Epithelial cell of esophagus (primary cell): ENCODE measurements at places on chromosomes 7 and 10.

DNA sequence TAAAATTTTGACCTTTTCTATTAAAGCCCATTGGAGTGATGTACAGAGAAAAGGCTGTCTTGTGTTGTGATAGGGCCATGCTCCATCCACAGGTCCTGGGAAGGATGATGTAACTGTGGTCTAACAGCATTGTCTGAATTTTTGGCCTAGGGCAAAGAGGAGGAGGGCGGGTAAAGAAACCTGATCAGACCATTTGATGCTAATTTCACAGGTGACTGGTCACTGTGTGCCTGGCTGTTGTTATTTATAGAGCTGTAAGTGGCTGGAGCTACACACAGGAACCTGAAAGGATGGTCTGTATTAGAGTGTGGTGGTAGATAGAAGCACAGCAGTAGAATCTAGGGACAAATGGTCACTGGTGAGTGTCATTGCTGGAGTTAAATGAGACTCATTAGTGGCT is 182.1 kb downstream of the AUTS2 start:
- DNase-seq = no peak

- DNase-seq = peak; percentile 62
These were observed 1138.5 kb upstream of the PHF14 start for GRCh38 chr7:9835199-9835598.

DNA sequence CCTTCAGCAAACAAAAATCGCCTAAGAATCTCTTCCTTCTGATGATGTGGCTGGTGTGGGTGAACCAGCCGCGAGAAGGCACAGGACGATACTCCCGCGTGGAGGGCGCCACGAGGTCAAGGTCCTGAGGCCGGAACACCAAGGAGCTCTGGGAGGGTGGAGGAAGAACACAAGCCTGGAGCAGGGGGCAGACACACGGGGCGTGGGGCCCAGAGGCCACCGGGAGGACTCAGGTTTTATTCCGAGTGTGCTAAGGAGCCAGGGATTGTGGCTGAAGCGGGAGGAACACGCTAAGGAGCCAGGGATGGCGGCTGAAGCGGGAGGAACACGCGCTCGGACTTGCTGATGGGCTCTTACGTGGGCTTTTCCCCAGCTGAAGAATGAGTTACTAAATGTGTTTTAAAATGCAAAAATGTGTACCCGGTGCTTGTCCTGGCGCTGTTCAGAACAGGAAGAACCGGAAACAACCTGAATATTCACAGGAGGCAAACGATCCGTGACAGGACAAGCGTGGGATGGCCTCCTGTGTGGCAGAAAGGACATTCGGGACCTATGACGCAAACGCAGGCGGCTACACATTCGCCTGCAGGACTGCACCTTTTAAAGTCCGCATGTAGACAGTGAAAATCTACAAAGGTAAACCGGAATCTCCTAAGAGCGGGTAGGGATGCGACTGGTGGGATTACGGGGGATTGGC is 64.0 kb downstream of the MAD1L1 start:
- DNase-seq = peak; percentile 26

GRCh38 chr7:43110791-43111535 is 1.5 kb upstream of the HECW1 start:
- DNase-seq = no peak

GRCh38 chr7:139784648-139785047 is 6.8 kb upstream of the HIPK2 start:
- peak; percentile 81 for DNase-seq

GRCh38 chr7:7766671-7767070 is 48.3 kb upstream of the RPA3 start:
- no peak for DNase-seq

DNA sequence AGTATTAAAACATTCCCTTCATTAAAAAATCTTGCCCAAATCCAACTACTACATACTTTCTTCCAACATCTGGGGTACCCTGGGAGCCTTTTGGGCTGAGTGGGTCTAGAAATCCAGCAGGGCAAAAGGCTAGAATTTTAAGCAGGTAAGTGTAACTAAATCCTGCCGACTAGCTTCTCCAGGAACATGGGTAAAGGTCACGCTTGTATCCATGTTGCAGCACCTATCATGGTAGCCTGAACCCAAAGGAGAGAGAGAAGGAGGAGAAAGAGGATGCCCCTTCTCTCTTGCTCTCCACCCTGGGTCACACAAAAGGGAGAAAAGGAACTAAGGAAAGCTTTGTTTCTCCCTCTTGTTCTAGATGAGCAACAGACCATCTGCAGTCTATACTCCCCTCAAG is 53.3 kb downstream of the ZNF680 start:
- DNase-seq = no peak

- no peak for DNase-seq
These were observed 169.8 kb downstream of the ZNF248 start for GRCh38 chr10:37687581-37687980.

GRCh38 chr7:25598765-25599164 is 370.5 kb upstream of the NPVF start:
- DNase-seq = no peak

DNA sequence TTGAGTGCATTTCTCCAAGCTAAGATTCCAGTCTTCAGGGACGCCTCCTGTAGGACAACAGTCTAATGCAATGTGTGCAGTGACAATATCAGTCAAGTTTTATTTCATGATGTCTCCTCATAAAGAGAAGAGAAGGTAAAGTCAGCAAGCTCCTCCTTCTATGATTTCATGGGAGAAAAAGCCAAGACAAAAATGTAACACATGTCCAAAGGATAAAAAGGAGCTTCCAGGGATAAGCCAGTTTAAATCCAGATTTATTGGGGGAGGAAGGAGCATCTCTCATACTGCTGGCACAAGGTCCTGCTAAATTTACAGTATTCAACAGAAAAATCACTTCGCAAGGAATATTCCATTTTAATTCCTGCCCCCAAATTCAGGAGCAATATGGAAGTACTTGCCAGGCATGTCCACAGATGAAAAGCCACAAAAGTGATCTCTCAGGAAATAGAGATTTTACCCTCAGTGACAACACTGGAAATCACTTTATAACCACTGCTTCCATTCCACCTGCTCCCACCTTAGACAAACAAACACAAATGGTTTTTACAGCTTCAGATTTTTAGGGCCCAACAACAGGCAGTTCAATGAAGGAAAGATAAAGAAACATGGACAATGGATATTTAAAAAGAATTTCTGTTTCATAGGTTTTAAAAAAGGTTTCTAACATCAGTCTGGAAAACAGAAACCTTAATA is 677.5 kb upstream of the C7orf33 start:
- no peak for DNase-seq

DNA sequence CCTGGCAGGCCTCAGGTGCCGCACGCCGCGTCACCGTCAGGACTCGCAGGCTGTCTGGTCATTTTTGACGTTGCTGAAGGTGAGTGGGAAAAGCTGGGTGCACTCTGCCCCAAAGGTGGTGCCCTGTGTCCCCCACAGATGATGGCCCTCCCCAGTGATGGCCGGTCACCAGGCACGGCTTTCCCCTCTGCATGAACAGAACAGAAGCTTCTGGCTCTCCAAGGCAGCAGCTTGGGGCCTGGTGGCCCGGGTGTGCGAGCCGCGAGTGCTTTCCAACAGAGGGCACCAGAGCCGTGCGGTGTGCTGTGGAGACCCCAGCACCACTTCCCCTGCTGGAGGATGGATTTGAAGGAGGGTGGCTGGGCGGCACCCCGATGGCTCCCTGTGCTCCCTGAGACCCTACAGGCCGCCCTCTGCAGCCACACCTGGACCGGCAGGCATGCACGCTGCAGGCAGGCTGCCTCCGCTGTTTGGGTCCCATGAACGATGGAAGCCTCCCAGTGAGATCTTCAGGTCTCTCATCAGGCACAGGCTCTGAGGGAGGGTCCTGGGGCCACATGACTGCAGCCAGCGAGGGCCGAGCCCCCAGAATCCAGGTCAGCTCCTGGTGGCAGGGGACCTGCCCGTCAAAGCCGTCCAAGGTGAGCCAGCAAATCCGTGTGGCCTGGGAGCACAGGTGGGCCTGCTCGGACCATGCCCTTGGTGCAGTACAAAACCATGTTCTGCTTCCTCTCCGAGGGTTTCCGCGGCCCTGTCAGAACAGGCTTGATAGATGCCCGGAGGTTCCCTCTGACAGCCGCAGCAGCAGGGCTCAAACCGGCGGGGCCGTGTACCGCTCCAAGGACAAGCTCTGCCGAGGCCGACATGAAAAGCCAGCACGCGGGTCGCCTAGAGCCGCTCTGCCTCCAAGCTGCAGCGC is 195.4 kb downstream of the EBF3 start:
- no peak for DNase-seq

GRCh38 chr10:70984986-70985722 is 96.8 kb upstream of the PCBD1 start:
- no peak for DNase-seq

DNA sequence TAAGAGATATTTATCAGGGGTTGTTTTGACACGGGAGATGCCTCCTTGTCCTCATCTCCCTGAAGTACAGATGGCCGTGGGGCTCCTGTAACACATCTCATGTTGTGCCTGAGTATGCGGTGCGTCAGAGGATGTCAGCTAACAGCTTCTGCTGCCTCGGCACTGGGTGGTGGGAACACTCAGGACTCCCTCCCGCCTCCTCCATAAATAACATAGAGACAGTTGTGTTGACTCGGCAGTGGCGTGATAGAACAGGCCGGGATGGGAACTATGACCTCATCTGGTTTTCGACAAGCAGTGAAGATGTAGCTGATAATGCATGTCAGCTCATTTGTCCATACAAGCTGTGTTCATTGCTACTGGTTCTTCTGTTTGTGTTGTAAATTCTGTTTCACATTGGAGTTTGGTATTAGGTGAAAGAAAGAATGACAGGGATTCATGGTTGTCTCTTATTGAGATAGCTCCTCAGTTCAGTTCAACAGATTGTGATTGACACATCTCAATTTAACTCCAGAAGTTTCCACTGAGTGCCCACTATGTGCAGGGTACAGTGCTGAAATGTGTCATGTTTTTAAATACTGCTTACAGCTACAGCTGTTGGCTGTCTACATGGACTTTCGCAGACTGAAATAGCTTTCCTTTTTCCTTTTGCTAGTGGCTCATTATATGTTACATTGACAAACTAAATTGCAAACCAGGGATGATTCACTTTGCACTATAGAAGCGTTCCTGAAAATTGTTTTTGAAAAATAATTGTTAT is 87.4 kb downstream of the CHN2 start:
- peak; percentile 94 for DNase-seq

GRCh38 chr7:79034730-79035129 is 418.7 kb downstream of the MAGI2 start:
- no peak for DNase-seq

GRCh38 chr10:64060389-64060788 is 539.2 kb downstream of the REEP3 start:
- no peak for DNase-seq

DNA sequence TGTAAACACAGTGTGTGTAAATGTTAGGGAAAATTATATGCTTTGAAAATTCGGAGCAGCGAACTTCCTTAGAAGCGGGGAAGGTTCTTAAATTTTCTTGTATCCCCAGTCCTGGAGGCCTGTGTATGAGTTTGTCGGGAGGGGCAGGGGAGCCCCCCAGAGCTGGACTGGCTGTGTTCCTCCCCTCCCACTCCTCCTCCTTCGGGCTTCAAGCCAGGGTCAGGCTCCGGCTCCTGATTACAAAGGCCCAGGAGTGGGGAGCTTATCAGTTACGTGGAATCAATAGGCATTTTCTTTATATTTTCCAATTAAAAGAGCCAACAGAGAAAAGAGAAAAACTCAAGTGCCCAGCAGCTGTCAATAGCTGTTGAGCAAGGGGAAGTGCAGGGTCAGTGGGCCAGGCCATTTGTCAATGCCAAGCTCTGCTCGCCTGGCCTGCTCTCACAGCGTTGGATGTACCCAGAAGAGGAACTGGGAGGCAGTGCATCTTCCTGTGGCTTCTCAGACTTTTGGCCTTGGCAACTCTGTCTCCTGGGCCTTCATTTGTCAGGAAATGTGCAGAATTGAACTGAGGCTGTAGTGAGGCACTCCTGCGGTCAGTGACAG is 156.9 kb upstream of the PCBD1 start:
- DNase-seq = no peak

DNA sequence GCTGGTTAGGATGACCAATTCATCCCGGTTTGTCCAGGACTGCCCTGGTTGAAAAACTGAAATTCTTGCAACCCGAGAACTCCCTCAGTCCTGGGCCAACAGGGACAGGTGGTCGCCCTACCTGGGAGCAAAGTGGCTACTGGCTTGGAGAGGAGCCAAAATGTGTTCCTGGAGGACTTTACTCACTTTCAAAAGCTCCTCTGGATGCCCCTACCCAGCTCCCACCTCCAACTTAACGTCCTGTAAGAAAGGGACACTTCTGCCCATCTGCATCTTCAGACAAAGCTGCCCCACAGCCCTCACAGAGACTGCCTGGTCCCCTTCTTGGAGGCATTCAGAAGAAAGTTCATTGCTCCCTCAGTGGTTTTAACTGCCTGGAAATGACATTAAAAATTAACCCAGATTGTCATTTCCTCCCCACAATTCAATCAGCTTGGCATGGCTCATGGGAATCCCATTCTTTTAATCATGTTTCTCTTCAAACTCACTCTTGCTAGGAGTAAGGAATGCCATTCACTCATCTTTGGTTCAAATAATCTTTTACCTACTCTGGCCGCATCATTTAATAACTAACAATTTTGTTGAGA is 24.0 kb upstream of the HSPA12A start:
- DNase-seq = no peak

DNA sequence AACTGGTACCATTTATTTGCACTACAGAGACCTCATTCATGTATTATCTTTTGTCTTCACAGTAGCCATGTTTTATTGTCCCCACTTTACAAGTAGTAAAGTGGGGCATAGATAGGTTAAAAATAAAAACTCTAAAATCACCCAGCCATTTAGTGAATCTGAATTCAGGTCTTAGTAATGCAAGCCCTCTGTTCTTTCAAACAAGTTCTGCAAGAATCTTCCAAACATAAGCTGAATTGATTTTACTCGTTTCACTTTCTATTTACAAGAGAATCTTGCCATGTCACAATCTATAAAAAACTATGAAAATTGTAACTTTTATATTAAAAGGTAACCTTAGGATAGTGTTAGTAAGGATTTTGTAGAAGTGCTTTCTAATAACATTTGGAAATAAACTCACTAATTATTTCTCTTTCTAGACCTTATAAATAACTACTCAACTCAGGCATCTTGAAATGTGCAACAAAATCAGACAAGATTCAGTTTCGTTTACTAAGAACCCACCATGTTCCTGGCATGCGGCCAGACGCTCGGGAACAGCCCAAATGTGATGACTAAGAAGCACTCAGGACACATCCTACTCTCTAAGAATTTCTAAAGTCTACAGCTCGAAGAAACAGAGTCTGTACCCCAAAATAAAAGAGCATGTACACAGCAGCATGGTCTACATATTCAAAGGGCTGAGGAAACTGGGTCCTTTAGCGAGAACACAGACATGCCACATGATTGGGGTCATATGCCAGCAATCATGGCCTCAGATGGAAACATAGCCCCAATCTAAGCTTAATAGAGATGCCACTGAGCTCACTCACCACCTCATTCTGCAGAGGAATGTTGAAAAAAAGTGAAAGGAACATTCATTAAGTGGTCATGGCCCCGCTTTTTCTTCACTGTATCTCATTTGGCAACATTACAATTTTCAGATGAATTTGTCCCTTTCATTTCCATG is 167.6 kb downstream of the AMPH start:
- DNase-seq = peak; percentile 33

- no peak for DNase-seq
These were observed 46.7 kb downstream of the SGMS1 start for GRCh38 chr10:50577010-50577409.

GRCh38 chr10:61975391-61975932 is 74.0 kb downstream of the ARID5B start:
- DNase-seq = peak; percentile 85

GRCh38 chr7:106775552-106775936 is 89.5 kb upstream of the PIK3CG start:
- DNase-seq = peak; percentile 80
